ENCODE measurements at places on chromosomes 13 and 19.

DNA sequence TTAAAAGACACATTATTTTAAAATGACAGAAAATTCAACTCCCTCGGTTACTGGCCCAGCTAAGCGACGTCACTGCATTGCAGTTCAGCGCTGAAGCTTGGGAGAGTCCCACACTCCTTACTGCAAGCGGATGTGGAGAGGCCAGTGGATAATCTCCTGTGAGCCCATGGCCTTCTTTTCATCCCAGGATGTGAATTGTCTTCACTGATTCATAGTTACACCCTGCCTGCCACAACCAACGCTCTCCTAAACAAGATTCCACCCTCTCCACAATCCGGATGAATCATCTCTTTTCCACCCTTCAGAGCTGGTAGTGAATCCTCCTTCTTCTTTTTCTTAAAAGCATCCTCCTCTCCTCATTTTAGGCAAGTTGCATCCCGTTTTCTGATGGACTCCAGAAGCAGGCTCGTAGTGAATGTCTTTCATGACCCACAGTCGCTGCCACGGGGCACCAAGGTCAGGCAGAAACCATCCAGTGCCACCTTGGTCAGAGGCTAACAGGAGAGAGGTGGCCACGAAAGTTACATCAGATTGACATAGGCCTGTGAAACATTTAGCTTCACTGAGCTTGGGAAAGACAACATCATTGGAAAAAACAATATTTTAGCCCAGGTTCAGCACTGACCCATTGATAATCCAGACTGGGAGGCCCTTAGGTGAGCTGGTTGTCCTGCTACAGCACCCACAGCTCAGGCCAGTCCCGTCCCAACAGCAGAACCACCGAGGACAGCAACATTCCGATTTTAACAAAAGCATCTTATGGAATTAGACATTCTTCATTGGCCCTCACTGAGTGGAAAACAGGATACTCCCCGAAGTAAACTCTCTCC, 2.0 kb downstream of the GJB2 start:
- DNase-seq: no peak

DNA sequence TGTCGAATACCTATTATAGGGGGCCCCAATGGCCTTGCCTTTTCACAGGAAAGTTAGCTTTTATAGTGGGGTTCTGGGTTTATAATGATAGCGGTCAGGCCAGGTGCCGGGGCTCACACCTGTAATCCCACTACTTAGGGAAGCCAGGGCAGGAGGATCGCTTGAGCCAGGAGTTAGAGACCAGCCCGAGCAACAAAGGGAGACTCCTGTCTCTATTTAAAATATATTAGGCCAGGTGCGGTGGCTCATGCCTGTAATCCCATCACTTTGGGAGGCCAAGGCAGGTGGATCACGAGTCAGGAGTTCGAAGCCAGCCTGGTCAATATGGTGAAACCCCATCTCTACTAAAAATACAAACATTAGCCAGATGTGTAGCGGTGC, 7.3 kb downstream of the RPS11 start:
- DNase-seq: no peak

DNA sequence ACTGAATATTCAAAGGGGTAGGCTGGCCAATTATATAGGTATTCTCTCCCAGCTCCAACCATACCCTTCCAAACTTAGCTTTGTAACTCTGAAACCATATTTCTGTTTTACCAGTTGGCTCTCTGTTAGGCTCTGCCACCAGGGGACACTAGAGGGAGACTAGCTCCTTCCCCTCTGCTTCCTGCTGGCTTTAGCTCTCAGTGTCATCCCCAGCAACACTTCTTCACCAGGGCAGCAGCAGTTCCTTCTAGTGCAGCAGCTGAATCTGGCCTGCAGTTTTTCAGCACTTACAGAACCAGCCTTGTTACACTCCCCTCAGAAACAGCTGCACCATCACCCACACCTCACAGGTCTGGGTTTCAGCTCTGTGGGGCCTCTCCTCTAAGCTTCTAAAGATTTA, 51.0 kb upstream of the DOCK9 start:
- no peak for DNase-seq

DNA sequence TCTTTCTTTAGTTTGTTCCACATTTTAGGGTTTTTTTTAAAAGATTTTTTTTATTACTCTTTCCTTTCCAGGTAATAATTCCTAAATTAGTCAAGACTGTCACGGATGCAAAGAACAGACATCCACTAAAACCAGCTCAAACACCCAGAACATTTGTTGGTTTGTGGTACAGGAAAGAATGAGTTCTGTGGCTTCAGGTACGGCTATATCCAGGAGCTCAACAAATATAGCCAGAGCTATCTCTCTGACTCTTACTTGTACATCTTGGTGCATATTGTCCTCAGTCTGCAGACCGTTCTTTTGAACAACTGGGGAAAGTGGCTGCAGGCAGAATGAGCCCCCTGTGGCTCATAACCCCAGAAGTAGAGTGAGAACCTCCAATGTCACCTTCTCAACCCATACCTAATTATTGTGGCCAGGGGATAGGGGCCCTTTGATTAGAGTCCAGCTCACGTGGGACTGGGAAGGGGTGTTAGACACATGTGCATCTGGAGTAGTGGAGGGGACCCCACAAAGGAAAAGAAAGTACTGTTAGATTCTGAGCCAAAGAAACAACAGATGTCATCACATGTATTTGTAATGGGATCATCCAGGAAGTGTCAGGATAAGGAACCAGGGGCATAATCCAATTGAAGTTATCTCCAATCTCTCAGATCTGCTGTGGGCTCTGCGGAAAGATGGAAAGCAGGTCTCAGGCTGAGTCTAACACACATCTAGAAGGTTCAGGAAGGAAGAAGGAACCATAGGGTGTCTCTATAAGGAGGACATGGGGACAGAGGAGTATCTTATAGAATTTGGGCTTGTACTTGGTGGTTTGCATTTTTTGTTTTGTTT, 1.9 kb upstream of the ZNF358 start:
- DNase-seq: no peak

- DNase-seq: peak; percentile 39
These were observed 19.2 kb upstream of the UQCR11 start for GRCh38 chr19:1624458-1624857.

- no peak for DNase-seq
These were observed 1.1 kb downstream of the FOXO1 start for GRCh38 chr13:40665126-40666044.

DNA sequence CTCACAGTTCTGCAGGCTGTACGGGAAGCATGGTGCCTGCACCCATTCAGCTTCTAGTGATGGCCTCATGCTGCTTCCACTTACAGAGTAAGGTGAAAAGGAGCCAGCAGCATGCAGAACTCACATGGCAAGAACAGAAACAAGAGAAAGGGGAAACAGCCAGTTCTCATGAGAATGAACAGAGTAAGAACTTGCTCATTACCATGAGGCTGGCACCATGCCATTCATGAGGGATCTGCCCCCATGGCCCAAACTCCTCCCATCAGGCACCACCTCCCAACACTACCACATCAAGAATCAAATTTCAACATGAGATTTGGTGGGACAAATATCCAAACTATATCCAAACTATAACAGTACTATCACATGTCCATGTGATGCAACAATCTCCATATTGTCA, 72.1 kb downstream of the KATNAL1 start:
- DNase-seq: no peak

- DNase-seq: no peak
These were observed 16.0 kb downstream of the KLF2 start for GRCh38 chr19:16340654-16341053.

- peak; percentile 58 for DNase-seq
These were observed 42.9 kb downstream of the CAB39L start for GRCh38 chr13:49400755-49401659.

DNA sequence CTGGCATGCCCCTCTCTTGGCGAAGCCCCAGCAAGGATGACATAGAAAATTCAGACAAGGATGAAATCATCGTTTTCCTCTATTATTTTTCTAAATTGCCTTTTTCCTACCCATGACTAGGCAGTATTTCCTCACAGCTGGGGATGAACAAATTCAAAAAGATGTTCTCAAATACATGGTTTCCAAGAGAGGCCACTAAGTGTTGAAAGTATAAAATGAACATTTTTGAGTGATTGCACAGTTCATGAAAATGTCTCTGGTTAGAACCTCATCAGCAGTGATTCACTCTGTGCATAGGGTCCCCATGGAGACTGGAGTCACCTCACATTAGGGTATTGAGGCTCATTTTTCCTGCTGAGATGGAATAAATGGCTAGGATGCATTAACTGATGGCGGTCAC, 373.7 kb downstream of the DNAJC15 start:
- no peak for DNase-seq

DNA sequence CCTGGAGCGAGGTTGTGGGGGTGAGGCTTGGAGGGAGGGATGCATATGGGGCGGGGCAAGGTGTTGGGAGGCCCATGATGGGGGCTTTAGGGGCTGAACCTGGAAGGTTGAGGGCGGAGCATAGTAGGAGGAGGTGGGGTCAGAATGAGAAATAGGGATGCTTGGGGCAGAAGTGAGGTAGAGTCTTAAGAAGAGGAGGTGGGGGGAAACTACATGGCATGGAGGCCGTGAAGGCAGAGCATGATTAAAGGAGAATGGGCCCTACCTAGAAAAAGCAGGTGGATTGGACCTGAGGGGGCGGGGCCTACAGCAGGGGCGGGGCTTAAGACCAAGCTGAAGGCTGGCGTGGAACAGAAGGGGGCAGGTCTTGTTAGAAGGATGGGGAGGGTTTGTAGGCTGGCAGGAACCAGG, 799 bp downstream of the NR1H2 start:
- DNase-seq: peak; percentile 25

GRCh38 chr13:49975826-49976225, 21.0 kb upstream of the TRIM13 start:
- DNase-seq: no peak

DNA sequence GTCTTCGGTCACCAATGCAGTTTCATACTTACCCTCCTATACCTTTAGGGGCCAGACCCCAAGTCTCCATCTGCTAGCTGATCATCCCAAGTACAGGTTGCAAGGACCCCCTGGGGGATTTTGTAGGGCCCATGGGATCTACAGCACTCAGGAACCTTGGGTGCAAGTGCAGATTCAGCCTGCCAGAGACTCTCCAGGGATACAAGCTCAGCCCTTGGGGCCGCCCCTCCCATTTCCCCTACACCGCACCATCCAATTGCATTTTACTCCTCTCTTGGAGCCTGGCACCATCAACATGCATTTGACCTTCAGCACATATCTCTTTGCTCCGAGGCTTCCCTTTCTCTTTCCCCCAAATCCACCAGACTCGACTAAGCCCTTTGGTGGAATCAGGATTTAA, 154.7 kb upstream of the ZNF536 start:
- DNase-seq: no peak

DNA sequence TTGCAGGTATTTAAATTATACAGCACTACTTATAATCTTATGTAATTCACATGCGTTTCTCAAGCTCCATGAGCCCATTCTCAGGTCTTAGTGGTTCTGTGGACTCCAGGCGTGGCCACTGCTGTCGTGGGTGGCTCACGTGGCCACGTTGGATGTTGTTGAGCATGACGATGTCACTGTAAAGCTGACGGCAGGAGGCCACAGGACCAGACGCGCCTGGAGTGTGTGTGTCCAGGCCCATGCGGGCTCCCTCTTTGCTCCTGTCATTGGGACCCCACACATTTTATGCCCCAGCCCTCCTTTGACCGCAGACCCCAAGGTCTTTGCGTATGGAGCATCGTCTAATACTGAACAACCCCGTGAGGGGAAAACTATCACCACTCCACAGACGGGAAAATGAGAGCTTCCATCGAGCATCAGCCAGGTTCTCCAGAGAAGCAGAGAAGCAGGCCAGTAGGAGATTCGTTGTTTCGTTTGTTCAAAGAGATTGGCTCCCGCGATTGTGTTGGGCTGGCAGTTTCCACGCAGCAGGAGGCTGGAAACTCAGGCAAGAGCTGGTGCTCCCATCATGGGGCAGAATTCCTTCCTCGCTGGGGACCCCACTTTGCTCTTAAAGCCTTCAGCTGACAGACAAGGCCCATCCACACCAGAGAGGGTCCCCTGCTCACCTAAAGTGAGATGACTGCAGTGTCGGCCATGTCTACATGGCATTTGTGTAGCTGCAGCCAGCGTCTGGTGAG, 129.3 kb upstream of the SPACA7 start:
- no peak for DNase-seq

- DNase-seq: no peak
These were observed 190.0 kb downstream of the MZT1 start for GRCh38 chr13:72537395-72537780.

DNA sequence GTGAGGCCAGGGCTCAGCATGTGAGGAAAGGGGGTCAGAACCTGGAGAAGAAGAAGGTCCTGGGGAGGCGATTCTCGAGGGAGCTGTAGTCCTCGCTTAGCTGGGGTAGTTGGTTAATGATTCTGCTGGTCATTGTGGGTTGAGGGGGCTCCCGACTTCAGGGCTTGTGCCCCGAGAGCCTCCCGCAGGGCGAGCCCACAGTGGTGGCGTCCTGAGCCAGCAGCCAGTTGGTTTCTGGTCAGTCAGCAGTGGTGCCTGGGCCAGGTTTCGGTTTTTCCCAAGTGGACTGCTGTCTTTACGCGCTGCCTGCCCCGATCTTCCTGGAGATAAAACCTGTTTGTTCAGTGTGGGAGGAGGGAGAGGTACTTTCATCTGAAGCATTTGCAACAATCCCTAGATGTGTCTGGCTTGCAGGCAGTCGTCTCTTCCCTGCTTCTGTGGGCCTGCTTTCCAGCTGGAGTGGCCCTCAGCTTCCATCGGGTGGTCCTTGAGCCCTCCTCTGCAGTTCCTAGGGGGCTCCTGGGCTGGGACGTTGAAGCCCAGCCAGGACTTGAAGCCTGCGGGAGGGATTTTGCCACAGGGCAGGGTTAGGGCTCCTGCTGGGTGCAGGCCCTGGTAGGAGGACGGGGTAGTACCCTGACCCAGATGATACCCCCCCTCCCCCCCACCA, 3.2 kb downstream of the PTBP1 start:
- no peak for DNase-seq

DNA sequence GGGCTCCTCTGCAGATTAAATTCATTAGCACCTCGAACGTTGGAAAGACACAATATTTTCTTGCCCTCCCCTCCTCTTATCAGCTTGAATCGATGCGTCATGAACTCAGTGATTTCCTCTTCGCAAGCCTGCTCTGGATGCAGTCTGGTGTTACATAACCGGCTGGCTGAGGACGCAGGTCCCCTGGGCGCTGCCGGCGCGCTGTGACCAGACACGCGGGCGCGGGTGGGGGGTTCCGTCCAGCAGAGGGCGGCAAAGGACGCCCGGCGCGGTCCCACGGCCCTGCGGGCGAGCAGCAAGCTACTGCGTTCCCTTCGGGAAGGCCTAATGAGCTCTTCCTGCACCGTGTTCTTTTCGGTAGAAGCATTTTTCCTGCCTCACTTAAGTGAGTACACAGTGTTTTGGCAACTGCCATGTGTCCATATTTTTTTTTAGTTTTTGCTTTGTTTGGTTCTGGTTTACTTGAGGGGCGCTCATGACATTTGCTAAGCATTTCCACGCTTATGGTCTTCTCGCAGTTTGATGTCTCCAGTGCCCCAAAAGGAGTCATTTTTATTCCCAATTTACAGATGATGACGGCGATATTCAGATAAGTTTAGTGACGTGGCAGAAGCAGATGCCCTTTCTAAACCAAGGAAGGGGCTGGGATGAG, 112.2 kb upstream of the MBNL2 start:
- peak; percentile 89 for DNase-seq

DNA sequence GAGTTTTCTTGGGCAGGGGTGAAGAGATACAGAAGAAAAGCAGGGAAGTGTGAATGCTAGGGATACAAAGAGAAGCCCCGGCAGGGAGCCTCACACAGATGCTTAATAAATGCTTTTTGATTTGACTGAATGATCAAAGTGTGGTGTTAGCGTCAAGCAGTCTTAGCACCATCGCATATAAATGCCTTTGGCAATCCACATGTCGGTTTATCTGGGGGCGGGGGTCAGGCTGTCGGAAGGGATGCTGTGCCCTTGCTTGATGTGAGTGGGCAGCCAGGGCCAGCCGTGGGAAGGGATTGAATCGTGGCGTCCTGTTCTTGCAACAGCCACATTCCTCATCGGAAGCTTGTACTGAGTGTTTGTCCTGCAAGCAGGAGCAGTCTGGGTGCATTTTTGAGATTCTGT, 173.1 kb downstream of the LACC1 start:
- DNase-seq: no peak

Measured in G401 (cell line).